HFF-Myc (cell line): ENCODE measurements at places on chromosomes 3 and 15.

DNA sequence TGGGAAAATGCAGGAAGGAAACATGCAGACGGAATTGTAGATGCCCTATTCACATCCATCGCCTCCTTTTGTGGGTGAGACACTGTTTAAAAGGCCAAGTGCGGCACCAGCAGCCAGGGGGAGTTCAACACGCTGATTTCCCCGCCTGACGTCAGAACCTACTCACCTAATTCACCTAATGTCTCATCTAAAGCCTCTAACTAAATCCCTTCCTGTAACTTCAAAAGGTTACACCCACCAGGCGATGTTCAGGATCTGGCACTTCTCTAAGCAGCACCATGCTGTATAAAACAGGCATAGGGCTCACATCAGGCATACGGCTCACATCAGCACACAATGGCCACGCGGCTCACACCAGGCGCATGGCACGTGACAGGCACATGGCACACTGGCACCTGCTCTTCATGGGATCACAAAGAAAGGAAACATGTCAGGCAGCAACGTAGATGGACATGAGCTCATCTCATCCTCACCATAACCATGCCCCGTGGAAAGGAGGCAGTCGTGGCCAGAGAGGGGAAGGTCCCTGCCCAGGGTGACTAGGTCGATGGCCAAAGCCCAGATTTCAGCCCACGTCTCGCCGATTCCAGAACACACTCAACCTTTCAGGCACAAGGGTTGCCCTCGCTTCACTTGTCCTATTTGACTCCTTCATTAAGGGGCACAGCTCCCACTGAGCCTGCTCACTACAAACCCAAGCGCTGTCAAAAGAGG lies 21.7 kb downstream of the XXYLT1 start:
- no peak for DNase-seq

DNA sequence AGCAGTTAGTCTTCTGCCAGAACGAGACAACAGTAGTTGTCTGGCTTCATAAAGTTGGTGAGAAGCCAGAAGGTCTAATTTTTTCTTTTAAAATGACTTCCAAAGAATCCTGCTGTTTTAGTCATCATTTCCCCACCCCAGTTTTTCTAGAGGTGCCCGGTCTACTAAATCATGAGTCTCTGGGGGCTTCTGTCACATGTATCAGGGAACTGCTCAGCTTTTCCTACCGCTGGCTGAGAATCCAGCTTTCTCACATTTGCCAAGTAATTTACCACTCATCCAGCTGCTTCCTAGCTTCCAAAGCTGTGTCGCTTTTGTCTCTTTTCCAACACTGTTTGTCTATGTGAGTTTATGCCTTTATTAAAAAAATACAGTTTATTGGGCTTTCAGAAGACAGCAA lies 183.3 kb downstream of the NSUN3 start:
- DNase-seq, result no peak

- no peak for DNase-seq
Measured at GRCh38 chr15:29034593-29035335, 149.0 kb downstream of the APBA2 start.

DNA sequence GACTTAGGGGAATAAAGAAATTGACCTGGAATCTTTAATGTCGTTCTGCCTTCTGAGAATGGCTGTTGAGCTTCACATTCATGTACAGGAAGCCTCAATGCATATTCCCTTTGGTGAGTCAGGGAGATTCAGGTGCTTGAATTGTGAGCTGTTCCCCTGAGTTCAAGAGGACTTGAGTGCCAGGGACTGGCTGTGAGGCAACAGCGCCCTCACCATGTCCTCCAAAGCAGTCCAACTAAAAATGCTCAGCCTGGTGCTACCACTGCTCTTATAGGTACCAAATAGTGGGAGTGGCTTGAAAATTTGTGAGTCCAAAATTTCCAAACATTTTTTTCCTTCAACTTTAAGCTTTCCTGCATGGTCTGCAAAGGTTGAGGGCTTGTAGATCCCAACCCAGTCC lies 54.1 kb downstream of the LEO1 start:
- no peak for DNase-seq

DNA sequence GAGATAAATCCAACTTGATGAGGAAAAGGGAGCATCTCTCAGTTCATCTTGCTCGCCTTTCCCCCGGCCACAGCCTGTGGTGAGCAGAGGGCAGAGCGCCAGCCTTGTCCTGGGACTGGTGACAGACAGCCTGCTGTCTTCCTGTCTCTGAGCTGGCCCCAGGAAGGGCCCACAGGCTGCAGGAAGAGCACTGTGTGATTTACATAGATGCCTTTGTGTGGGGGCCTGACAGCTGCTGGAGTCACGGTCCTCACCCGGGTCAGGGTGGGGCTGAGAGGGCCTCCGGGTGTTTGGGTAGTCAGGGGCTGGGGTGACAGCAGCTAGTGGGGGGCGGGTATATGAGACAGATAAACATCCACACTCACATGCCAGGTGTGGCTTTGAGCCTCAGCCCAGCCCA lies 29.3 kb downstream of the PLA2G4D start:
- DNase-seq, result no peak

DNA sequence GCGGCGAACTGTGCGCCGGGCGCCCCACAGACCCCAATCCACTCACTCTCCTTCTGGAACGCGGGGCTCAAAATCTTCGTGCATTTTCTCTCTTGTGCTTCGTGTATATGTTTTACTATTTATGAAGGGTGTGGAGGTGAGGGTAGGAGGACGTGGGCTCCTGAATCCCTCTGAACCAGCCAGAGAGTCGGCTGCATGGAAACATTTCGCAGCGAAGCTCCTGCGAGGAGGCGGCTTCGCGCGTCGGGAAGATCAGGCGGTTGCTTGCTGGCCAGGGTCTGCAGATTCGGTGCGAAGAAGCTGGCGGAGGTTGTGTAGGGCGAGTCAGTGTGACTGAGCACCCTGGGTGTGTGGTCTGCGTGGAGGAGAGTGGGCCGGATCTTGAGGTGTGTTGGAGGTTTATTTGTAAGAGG lies 1.1 kb downstream of the CNTN4 start:
- DNase-seq, result no peak

GRCh38 chr3:48402281-48402732 lies 27.6 kb downstream of the PLXNB1 start:
- peak; percentile 46 for DNase-seq
